ENCODE measurements at places on chromosomes 13 and 19.

DNA sequence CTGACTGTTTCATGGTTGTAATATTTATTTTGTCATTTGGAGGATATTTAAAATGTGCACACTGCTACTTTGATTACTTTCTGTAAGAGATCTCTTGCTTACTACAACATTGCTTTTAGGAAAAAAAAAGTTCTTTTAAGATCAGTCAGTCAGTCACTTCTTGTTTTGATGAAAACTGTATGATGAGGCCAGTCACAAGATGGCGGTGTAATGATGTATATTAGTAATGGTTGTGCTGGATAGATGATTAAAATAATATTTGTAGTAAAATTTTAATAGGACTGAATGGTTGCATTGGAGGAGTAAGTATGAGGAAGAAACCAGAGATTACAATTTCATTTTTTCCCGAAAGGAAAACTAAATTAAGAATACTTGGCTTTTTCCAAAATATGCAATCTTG, 2411.1 kb downstream of the PCDH9 start:
- DNase-seq = no peak

- no peak for DNase-seq
These were observed 35.8 kb downstream of the VSTM2B start for GRCh38 chr19:29561601-29562000.

DNA sequence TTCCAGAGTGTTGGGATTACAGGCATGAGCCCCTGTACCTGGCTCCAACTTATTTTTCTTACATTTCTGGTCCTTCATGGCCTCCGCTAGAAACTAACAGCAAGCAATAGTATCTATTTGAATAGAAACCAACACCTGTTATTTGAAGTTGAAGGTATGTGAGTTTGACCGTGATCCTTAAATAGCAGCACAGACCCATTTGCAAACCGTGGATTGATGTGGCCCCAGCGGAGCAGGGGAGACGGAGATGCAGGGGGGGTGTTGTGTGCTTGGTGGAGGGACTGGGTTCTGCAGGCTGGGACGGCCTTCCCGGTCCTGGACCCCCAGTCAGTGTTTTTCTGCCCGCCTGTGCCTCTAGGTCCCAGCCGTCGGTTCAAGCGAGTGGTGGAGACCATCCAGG, 16.9 kb downstream of the TMEM150B start:
- DNase-seq = no peak

DNA sequence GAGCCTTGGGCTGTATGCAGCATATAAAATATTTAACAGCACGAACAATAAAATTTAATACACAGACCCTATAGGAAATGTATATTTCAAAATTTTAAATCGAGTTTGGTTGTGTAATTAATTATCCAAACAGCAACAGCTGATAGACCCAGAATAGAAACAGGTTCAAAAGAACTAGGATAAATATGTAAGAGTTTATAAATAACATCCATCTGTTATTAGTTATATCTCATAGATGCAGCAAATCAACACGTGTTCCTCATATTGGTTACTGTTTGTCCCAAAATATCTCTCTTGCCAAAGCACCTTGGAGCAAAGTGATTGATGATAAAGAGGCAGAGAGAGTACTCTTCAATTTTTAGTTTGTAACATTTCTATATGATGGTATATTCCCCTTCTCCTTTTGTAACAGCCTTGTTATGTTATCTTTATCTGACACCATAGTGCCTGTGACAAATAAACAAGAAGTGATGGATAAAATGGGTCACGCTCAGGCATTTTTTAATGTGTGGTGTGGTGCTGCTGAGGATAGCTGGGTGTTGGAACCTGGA, 260.6 kb upstream of the NBEA start:
- no peak for DNase-seq

DNA sequence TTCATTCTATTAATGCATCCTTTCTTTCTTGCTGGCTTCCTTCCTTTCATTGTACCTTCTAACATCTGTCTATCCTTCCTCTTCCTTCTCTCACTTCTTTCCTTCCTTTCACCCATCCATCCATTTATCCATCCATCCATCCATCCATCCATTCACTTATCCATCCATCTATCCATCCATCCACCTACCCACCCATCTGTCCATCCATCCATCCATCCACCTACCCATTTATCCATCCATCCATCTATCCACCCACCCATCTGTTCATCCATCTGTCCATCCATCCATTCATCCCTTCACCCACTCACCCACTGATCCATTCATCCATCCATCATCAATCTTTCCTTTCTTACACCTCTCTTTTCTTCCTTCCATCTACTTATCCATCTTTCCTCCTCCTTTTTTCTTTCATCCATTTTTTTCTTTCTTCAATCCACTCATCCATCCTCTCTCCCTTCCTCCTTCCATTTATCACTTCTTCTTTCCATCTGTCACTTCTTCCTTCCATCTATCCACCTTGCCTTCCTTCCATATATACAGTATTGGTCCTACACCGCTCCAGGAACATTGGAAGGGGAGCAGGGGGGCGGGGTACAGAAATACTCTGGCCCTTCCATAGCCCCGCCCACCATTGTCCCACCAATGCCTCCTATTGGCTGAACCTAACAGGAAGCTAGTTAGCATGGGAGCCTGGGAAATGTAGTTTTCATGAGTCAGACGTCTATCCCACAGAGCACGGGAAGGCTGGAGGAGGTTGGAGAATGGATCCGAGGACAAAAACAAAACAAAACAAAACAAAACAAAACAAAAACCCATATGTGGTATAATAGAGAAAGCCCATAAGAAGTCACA, 45.9 kb downstream of the MBD3L1 start:
- DNase-seq = no peak

- no peak for DNase-seq
These were observed 41.6 kb upstream of the C13orf42 start for GRCh38 chr13:51152701-51153100.

DNA sequence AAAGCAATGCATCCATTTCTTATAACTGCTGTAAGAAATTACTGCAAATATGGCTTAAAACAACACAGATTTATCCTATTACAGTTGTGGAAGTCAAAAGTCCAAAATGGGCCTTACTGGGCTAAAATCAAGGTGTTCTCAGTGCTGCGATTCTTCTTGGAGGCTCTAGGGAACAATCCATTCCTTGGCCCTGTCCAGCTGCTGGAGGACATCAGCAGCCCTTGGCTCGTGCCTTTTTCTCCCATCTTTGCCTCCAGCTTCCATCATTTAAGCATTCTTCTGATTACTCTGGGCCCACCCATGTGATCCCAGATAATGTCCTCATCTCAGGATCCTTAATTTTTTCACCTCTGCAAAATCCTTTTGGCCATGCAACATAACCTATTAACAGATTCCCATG, 607.1 kb downstream of the DCT start:
- no peak for DNase-seq

GRCh38 chr13:98538876-98539275, 38.0 kb downstream of the STK24 start:
- DNase-seq = no peak

DNA sequence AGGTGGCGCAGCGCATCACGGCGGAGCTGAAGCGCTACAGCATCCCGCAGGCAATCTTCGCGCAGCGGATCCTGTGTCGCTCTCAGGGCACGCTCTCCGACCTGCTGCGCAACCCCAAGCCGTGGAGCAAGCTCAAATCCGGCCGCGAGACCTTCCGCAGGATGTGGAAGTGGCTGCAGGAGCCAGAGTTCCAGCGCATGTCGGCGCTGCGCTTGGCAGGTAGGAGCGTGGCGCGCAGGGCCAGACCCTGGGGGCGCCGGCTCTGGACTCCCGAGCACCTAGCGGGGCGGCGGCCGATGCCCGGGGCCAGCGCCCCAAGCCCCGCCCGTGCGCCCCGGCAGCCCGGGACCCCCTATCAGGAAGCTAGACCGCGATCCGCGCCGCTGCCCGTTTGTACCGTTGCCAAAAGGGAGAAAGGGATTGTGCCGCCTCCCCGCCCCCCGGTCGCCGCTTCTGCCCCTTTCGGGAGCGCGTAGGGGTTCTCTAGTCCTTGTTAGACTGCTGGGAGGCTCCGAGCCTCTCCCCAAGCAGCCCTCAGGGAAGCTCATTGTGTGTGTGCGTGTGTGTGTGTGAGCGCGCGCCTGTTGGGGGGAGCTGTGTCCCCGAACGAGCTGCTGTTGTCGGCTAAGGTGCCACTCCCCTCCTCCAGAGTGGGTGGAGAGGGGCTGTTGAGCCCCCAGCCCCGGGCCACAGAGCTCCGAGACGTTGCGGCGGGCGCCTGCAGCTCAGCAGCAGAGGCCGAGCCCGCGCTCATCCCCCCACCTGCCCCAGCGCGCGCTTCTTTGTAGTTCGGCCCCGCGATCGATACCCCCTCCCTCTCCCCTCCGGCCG, 1.5 kb downstream of the ONECUT3 start:
- no peak for DNase-seq

GRCh38 chr13:94716016-94716415, 3.7 kb upstream of the SOX21 start:
- DNase-seq = no peak

GRCh38 chr19:2289714-2290435, 7.9 kb upstream of the PEAK3 start:
- no peak for DNase-seq

DNA sequence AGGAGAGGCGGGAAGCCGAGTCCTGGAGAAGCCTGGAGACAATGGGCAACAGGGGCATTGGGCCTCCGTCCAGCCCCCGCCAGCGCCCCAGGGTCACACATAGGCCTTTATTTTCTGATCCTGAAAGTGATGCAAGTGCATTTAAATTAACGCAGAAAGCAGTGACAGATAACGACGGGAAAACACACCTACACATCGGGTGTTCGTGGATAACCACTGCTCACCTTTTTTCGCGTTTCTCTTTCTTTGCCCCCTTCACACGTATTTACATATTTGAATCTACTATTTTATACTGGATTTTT, 30.4 kb upstream of the GRTP1 start:
- no peak for DNase-seq

DNA sequence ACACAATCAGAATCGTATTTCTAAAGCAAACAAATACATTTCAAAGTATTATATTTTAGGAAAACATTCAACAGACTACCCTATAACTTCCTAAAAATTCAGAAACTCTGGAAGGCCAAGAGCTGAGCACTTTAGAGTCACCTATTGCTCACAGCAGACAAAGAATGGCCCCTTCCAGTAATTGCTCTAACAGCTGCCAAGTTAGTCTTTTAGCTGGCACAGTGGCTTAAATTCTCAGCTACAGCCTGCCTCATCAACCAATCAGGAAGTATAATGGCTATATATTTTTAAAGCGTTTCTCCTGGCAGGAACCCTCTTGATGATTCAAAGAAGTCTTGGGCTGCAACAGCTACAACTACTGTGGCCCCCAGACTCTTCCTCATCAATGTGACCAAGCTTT, 14.9 kb upstream of the SLITRK5 start:
- DNase-seq = no peak

DNA sequence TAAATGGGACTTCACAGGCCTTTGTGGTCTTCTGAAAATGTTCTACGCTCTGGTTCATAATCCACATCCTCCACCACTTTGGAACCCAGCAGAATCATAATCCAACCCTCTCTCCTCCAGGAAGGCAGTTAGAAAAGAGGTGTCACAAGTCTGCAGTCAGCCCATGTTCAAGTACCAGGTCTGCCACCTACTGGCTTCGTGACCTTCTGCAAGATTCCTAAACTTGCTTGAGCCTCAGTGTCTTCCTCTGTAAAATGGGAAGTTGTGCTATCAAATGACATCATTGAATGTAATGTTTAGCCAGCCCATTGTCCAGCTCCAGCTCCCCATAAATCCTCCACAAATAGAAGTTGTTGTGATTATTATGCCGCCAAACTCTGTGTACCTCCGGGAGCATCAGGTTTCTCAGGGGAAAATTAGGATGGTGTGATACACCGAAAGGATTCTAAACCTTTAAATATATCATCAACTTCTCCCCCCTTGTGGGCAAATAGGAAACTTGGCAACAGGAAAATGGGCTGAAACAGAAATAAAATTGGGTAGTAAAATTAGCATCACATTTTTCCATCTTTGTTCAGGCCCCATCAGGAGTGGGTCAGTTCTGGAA, 109.7 kb downstream of the NUFIP1 start:
- no peak for DNase-seq

- DNase-seq = no peak
These were observed 580 bp upstream of the KATNAL1 start for GRCh38 chr13:30307971-30308290.

DNA sequence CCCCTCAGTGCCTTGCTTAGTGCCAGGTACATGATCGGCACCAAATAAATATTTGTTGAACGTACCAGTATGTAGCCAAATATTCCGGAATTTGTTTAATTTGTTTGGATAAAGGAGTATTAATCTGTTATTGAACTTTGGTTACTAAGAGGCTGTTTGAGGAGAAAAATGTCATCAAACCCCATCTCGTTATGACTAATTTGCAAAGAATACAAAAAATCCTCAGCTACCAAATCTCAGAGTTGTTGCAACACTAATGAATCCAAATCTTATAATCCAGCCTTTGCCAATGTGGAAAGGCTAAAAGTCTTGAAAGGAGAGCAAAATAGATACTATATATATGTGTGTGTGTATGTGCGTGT, 79.5 kb downstream of the KLF5 start:
- no peak for DNase-seq

GRCh38 chr13:74920361-74920760, 561.6 kb downstream of the TBC1D4 start:
- no peak for DNase-seq

GRCh38 chr19:31969016-31969415, 376.4 kb upstream of the ZNF507 start:
- no peak for DNase-seq

- no peak for DNase-seq
These were observed 14.4 kb downstream of the LONP1 start for GRCh38 chr19:5705552-5705951.

- no peak for DNase-seq
These were observed 329.0 kb downstream of the OLFM4 start for GRCh38 chr13:53357582-53357981.

- no peak for DNase-seq
These were observed 1736.7 kb upstream of the PRR20A start for GRCh38 chr13:55403887-55404487.

DNA sequence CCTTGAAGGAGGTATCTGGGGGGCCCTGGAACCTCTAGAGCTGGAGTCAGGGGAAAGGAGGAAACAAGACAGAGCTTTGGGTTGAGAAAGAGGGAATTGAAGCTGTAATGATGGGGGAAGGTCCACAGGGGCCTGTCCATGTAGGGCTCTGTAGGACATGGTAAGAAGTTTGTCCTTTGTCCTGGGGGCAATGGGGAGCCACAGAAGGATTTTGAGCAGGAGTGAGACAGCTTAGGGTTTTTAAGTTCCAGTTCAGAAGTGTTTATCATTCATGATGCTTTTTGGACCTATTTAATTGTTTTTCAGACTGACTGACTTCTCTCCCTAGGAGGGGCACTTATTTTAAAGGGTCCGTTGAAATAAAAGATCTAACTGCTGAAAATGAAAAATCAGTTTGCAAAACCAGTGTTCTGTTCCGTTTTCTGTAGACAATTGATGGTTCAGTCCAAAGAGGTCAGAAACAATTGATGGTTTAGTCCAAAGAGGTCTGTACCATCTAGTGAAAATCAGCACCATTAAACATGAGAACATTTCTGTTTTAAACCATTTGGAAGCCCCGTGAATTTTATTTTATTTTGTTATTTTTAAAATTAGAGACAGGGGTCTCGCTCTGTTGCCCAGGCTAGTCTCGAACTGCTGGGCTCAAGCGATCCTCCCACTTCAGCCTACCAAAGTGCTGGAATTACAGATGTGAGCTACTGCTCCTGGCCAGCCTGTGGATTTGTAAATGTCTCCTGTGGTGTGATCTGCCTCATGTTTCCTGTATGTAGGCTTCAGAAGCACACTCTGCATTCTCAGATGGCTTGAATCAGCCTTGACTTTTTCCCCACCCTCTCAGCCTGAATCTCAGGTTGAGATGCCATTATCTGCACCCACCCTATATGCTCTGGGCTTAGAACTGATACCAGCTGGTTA, 8.4 kb downstream of the PLD3 start:
- DNase-seq = no peak

All from NCI-H2029 (cell line).